ENCODE measurements at places on chromosomes 6 and 20.

DNA sequence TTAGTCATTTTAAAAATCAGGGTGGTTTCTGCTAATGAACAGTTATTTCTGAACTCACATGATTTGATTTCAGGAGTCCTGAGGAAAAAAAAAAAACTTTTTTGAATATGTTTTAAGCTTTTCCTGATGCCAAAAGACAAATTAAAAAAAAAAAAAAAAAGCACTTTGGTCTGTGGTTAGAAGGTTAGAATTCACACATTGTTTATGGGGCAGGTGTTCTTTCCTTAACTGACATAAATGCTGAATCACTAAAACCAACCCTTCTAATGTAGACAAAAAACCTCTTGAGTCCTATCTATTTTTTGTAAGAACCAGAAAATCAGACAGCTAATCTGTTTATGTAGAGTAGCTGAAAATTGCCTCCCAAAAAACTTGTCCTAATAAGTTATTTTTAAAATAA lies 20.4 kb downstream of the THEMIS start:
- H3K27me3 ChIP-seq, result no peaks in the 10 kb centered on the region
- no peak overlapping the region for H3K27ac ChIP-seq
- no peaks in the 10 kb centered on the region for H3K36me3 ChIP-seq
- no peak for DNase-seq

DNA sequence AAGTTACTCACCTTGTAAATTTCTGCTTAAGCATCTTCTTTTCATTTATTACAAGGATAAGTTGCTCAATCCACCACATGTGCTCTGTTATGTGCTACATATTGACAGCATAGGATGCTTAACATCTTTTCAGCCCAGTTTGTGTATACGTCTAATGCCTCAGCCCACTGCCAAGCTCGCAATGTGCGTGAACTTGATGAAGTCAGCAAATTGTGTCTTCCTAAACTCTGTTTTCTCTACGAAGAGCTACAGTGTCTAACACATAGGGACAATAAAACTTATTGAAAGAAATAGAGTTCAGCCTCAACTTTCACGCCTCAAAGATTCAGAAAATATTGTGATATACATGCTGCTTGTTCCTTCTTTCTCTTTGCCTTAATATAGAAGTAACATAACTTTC lies 500.0 kb downstream of the TFAP2B start:
- no peaks in the 10 kb centered on the region for H3K27me3 ChIP-seq
- H3K4me1 ChIP-seq, result no peaks in the 10 kb centered on the region
- no peaks in the 10 kb centered on the region for H3K36me3 ChIP-seq

DNA sequence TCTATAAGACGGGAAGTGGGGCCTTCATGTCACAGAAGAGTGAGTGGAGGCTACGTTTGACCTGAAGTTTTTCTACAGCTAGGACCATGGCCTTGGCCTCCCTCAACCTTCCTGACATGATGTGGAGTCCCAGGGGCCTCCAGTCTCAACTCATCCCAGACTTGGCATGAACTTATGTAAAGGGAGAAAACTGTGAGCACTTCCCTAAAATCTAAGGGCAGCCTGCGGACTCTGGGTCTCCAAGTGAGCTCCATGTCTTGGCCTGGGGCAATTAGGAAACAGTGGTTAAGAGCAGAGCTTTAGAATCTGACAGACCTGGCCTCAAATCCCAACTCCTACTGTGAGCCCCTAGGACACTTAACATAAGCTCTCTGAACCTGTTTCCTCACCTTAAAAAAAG lies 182.5 kb downstream of the ZNF217 start:
- H3K27me3 ChIP-seq, result no peaks in the 10 kb centered on the region
- H3K4me3 ChIP-seq, result no peak overlapping the region
- no peak overlapping the region for H3K27ac ChIP-seq

- peak within 1 kb of the TSS; percentile 82 for H3K4me3 ChIP-seq
- peak within 1 kb of the TSS; percentile 87 for H3K27ac ChIP-seq
- peak; percentile 55 for DNase-seq
- no peaks in the 10 kb centered on the region for H3K27me3 ChIP-seq
- H3K36me3 ChIP-seq, result peaks cover 9% of the 10 kb centered on the region
These were observed at the start of gene ZNF512B for GRCh38 chr20:63969838-63970713. Gene ZNF512B (minus strand): TSS chr20:63969930. CDS start chr20:63967950, 1,980 bp downstream.

- H3K27ac ChIP-seq, result peak within 1 kb of the TSS; percentile 46
- H3K4me3 ChIP-seq, result no peak within 1 kb of the TSS
These were observed at the start of gene IP6K3 for GRCh38 chr6:33746651-33747100. Gene IP6K3 (minus strand): TSS chr6:33746905. CDS start chr6:33735476, 11,429 bp downstream.

- no peaks in the 10 kb centered on the region for H3K27me3 ChIP-seq
- no peak for DNase-seq
- H3K27ac ChIP-seq, result no peak overlapping the region
- H3K36me3 ChIP-seq, result peaks cover 21% of the 10 kb centered on the region
These were observed 43.8 kb downstream of the REV3L start for GRCh38 chr6:111439171-111439570.

GRCh38 chr20:9884666-9885065 lies 45.8 kb upstream of the PAK5 start:
- no peak overlapping the region for H3K4me3 ChIP-seq
- H3K27me3 ChIP-seq, result peaks cover 8% of the 10 kb centered on the region
- peaks cover 1% of the 10 kb centered on the region for H3K4me1 ChIP-seq

DNA sequence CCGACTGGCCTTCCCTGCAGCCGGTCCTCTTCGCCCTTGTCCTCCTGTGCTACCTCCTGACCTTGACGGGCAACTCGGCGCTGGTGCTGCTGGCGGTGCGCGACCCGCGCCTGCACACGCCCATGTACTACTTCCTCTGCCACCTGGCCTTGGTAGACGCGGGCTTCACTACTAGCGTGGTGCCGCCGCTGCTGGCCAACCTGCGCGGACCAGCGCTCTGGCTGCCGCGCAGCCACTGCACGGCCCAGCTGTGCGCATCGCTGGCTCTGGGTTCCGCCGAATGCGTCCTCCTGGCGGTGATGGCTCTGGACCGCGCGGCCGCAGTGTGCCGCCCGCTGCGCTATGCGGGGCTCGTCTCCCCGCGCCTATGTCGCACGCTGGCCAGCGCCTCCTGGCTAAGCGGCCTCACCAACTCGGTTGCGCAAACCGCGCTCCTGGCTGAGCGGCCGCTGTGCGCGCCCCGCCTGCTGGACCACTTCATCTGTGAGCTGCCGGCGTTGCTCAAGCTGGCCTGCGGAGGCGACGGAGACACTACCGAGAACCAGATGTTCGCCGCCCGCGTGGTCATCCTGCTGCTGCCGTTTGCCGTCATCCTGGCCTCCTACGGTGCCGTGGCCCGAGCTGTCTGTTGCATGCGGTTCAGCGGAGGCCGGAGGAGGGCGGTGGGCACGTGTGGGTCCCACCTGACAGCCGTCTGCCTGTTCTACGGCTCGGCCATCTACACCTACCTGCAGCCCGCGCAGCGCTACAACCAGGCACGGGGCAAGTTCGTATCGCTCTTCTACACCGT lies 6.1 kb downstream of the UBD start:
- H3K36me3 ChIP-seq, result no peaks in the 10 kb centered on the region
- no peaks in the 10 kb centered on the region for H3K4me1 ChIP-seq
- H3K27ac ChIP-seq, result no peak overlapping the region
- H3K4me3 ChIP-seq, result peak overlapping the region; percentile 20

DNA sequence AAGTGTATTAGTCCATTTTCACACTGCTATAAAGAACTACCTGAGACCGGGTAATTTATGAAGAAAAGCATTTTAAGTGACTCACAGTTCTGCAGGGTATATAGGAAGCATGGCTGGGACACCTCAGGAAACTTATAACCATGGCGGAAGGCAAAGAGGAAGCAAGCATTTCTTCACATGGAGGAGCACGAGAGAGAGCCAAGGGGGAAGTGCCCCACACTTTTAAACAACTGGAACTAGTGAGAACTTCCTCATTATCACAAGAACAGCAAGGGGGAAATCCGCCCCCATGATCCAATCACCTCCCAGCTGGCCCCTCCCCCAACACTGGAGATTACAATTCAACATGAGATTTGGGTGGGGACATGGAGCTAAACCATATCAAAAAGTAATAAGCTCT lies 28.3 kb upstream of the B3GAT2 start:
- no peaks in the 10 kb centered on the region for H3K36me3 ChIP-seq
- no peak overlapping the region for H3K27ac ChIP-seq
- no peaks in the 10 kb centered on the region for H3K27me3 ChIP-seq
- no peak overlapping the region for H3K4me3 ChIP-seq

- peaks cover 12% of the 10 kb centered on the region for H3K4me1 ChIP-seq
- no peak for DNase-seq
- no peaks in the 10 kb centered on the region for H3K27me3 ChIP-seq
- H3K36me3 ChIP-seq, result peaks cover 16% of the 10 kb centered on the region
These were observed 6.4 kb downstream of the SERAC1 start for GRCh38 chr6:158161566-158162254.

All from progenitor cell of endocrine pancreas (in vitro differentiated cells).